ENCODE measurements at places on chromosomes 5 and 9. TPM values are rescaled to one million over a fixed set of nuclear protein-coding genes. Genes with fewer than 3 reads are reported as not detected.
A peak's percentile ranks its signal among the peaks of the same experiment; 100 is the strongest.

GRCh38 chr9:91935066-91935749 lies 14.8 kb downstream of the ROR2 start:
- H3K27me3 ChIP-seq = no peaks in the 10 kb centered on the region
- peaks cover 2% of the 10 kb centered on the region for H3K36me3 ChIP-seq
- peaks cover 9% of the 10 kb centered on the region for H3K4me1 ChIP-seq
- no peak overlapping the region for H3K27ac ChIP-seq
- H3K4me3 ChIP-seq = no peak overlapping the region

DNA sequence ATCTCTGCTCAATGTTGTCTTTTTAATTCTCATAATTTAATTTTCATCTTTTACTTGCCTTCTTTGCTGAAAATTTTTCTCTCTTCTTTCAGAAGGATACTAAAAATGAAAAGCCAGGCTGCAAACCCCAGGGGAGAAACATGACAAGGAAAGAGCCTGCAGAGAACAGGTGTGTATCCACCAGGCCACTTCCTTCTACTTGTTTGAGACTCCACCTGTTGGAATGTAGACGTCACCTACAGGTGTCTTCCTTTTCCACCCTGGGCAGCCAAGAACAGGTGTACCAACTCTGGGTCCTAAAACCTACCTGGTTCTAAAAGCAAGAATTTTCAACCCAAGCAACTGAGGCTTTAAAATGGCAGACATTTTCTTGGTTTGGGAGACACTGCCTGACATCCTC lies 166.8 kb downstream of the ATP10B start:
- H3K36me3 ChIP-seq = no peaks in the 10 kb centered on the region
- no peaks in the 10 kb centered on the region for H3K4me1 ChIP-seq
- no peak overlapping the region for H3K27ac ChIP-seq
- no peak overlapping the region for H3K4me3 ChIP-seq
- no peak for DNase-seq

- H3K4me1 ChIP-seq = peaks cover 12% of the 10 kb centered on the region
- no peak for DNase-seq
- no peaks in the 10 kb centered on the region for H3K27me3 ChIP-seq
Observed at GRCh38 chr9:111427186-111427585, 57.0 kb downstream of the ECPAS start.

DNA sequence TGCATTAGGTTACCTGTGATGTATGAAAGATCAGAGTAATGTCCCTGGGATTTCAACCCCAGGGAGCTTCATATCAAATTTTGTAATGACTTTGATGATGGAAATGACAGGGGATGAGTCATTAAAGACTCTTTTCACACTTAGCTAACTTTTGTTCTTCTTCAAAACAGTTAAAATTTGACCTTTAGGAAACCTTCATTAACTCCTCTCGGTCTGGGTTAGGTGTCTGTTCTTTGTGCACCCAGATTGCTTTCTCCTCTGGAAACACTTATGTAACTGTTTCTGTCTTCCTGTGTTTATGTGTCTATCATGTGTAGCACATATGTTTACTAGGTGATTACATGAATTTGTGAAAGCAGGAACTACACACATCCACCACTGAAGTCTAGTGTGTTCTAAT lies 1.6 kb downstream of the SRFBP1 start:
- H3K27ac ChIP-seq = peak overlapping the region; percentile 95
- peaks cover 21% of the 10 kb centered on the region for H3K4me1 ChIP-seq
- peaks cover 2% of the 10 kb centered on the region for H3K27me3 ChIP-seq
- DNase-seq = no peak
- H3K4me3 ChIP-seq = peak overlapping the region; percentile 97

DNA sequence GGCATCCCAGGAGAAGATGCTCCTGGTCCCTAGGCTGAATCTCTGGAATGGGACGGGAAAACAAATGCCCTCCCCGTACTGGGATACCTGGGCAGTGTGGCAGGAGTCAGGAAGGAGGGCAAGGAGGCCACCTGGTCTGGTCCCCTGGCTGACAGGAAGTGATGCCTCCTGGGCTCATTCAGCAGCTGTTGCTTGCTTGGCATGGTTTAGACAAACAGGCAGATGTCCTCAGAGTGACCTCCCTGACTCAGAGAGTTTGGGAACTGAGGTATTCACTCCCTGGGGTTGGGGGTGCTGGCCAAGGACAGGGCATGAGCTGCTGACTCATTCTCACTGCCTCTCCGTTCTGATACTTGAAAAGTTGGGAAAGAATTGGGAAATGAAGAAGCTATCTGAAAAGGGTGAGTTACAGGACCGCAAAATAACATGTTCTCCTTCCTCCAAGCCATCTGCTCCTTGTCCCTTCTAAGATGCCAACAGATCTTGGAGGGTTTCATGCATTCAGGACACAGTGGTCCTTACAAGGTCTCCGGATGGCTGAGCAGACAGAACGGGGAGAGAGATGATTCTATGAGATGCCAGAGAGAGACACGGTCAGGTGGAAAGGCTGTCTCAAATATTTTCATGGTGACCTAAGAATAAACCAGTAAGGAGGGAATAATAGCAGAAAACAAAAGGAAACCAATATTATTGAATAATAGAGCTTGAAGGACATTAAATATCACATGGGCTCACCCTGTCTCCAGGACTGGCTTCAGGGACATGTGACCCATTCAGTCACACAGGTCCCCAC lies 534.5 kb downstream of the BNC2 start:
- H3K27me3 ChIP-seq = no peaks in the 10 kb centered on the region
- no peak overlapping the region for H3K27ac ChIP-seq
- H3K36me3 ChIP-seq = no peaks in the 10 kb centered on the region

GRCh38 chr9:126609711-126610388 lies 3.9 kb upstream of the LMX1B start:
- H3K27ac ChIP-seq = no peak overlapping the region
- peaks cover 56% of the 10 kb centered on the region for H3K27me3 ChIP-seq
- peaks cover 8% of the 10 kb centered on the region for H3K4me1 ChIP-seq
- no peak overlapping the region for H3K4me3 ChIP-seq
- no peak for DNase-seq

DNA sequence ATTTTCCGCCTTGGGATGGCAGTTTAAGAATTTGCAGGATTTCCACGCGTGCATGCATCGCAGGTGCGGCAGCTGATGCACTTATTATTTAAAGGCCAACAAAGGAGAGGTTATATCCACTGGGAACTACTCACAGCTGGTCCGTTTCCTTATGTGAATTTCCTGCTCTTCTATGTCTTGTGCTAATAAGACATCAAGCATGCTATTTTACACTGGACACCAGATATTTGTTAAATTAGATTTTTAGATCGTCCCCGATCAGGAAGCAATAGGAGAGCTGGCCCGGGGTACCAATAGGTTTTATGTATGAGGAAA lies 476 bp upstream of the DTWD2 start:
- no peak overlapping the region for H3K27ac ChIP-seq
- DNase-seq = no peak
- peaks cover 3% of the 10 kb centered on the region for H3K27me3 ChIP-seq
- no peaks in the 10 kb centered on the region for H3K36me3 ChIP-seq
- H3K4me3 ChIP-seq = peak overlapping the region; percentile 78
- H3K4me1 ChIP-seq = peaks cover 12% of the 10 kb centered on the region

DNA sequence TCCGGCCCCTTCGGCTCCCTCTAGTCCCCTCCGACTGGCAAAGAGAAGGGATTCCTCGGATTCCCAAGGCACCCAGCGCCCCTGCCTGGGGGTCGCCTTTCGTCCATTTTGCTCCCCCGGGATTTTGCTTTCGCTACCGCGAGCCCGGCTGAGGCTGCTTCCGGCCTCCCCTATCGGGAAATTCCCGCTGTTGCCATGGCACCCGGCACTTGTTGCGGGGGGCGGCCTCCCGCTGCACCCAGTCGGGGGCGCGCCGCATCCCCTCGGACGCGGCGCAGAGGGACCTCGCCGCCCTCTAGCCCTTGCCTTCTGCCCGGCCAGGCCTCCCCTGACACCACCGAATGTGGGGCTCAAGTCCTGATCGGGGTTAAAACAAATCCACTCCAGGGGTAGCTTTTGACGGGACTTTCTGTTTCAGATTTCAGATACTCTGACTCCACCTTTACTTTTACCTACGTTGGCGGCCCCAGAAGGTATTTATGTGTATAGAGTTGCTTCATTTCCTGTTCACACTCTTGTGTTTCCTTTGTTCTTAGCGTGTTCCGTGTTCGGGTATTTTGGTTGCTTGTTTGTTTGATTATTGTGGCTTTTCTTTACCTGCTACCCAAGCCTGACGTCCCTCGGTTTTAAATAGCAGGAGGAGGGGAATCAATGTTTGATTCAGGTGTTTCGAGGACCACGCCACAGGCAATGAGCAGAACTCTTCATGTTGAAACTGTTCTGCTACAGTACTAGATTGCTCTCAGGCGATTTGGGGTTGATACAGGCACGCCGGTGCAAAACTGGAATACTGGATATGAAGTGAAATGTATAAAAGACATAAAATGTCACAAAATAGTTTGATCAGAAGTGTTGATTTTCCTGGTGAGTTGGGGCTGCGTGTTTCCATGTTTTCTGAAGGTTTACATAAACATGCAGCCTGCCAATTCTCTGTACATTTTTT lies 1.5 kb downstream of the PARP8 start:
- H3K4me3 ChIP-seq = peak overlapping the region; percentile 94
- peak; percentile 83 for DNase-seq
- peaks cover 23% of the 10 kb centered on the region for H3K36me3 ChIP-seq
- H3K27ac ChIP-seq = peak overlapping the region; percentile 99
- no peaks in the 10 kb centered on the region for H3K27me3 ChIP-seq

DNA sequence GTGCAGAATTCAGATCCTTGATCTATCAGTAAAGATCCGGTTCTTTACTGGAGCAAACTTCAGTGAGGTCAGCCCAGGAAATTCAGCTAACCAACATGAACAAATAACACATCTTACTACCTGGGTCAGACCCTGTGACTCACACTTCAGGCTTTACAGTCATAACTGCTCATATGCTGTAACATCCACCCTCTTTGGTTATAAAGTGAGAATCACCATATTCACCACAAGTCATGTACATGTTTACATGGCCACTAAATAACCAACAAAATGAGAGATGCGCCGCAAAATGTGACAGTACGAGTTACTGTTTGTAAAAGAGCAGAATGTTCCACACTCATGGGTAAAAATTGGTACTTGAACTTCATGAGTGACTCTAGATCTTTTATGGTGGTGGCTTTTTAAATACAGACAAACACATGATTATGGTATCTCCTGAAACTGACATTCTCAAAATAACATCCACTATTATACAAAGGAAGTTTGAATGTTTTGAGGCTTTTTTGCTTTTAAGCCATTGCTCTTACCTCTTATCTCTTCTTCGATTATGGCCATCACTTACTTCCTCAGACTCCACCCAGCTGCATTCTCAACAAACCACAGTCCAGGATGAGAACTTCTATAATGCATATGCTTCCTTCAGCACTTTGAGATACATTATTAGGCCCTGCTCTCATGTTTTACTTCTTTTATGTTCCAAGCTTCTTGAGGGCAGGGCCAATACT lies 516.6 kb downstream of the RAB3C start:
- H3K36me3 ChIP-seq = peaks cover 5% of the 10 kb centered on the region
- H3K27ac ChIP-seq = peak overlapping the region; percentile 90
- DNase-seq = peak; percentile 69
- H3K4me1 ChIP-seq = peaks cover 82% of the 10 kb centered on the region

DNA sequence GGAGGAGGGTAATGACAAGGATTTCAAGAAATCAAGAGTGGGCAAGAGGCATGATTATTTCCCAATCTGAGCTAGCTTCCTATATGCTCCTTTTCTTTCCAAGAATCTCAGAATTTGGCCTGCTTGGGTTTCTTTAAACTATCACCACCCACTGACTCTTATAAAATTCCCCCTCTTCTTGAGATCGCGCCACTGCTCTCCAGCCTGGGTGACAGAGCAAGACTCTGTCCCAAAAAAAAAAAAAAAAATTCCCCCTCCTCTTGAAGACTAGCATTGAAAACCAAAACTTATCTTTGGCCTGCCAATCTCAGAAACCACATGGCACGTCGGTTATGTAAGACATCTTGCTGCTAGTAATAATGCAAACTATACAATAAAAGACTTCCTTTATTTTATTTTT lies 3.4 kb upstream of the DMXL1 start:
- H3K36me3 ChIP-seq = no peaks in the 10 kb centered on the region
- H3K4me3 ChIP-seq = no peak overlapping the region
- H3K27ac ChIP-seq = no peak overlapping the region
- peaks cover 1% of the 10 kb centered on the region for H3K27me3 ChIP-seq
- H3K4me1 ChIP-seq = peaks cover 21% of the 10 kb centered on the region

GRCh38 chr9:114958021-114958843 lies 27.8 kb upstream of the TNFSF8 start:
- H3K4me1 ChIP-seq = peaks cover 69% of the 10 kb centered on the region
- H3K27me3 ChIP-seq = no peaks in the 10 kb centered on the region
- peaks cover 32% of the 10 kb centered on the region for H3K36me3 ChIP-seq

DNA sequence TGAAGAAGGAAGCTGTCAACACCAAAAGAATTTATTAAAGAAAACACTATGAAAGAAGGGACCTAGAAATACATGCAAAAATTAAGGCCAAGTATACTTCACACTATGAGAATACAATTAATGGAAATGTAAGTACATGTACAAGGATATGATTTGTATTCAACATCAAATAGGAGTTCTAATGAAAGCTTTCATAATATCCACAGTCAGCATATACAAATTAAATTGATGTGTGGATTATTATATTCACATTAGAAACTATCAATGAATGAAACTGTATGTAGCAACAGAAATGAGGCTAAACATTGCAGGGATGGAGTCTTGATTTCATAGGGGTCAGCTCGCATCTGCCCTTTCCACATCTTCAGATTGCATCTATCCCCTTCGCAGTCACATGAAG lies 401.5 kb downstream of the CTNND2 start:
- H3K4me3 ChIP-seq = no peak overlapping the region
- no peak for DNase-seq
- H3K27me3 ChIP-seq = no peaks in the 10 kb centered on the region
- H3K27ac ChIP-seq = no peak overlapping the region
- H3K4me1 ChIP-seq = no peaks in the 10 kb centered on the region
- no peaks in the 10 kb centered on the region for H3K36me3 ChIP-seq

- no peaks in the 10 kb centered on the region for H3K27me3 ChIP-seq
- H3K4me3 ChIP-seq = no peak overlapping the region
- no peak overlapping the region for H3K27ac ChIP-seq
- H3K4me1 ChIP-seq = peaks cover 18% of the 10 kb centered on the region
- no peak for DNase-seq
Observed at GRCh38 chr5:37668524-37669047, 171.3 kb downstream of the GDNF start.

The ELAVL2 gene
- total RNA-seq = not detected

The BAAT gene
- total RNA-seq = 0.08 TPM

The PDE8B gene
- 0.07 TPM for total RNA-seq

The GDNF gene
- total RNA-seq = 0.36 TPM

The TMEM167A gene
- 96.2 TPM for total RNA-seq

The BICD2 gene
- 29.4 TPM for total RNA-seq

The PCDHGC4 gene
- not detected for total RNA-seq

The CD14 gene
- total RNA-seq = 0.62 TPM

The SPATA6L gene
- not detected for total RNA-seq

All from activated T-helper 1 cell treated with anti-CD3 and anti-CD28 coated beads, Interleukin-12 subunit alpha, Interleukin-12 subunit beta, Interleukin-2, Interleukin-4 antibody, amounts not matched to agents 30 ng/mL and 10 ng/mL and 1 ng/mL, durations not matched to agents 14 hours and 24 hours and 36 hours (primary cell).